Stimulated activated CD8-positive, alpha-beta memory T cell treated with anti-CD3 and anti-CD28 coated beads, Interleukin-4, amount 100 ng/mL, for 1 hour (primary cell): ENCODE measurements at places on chromosomes 1 and 21.

DNA sequence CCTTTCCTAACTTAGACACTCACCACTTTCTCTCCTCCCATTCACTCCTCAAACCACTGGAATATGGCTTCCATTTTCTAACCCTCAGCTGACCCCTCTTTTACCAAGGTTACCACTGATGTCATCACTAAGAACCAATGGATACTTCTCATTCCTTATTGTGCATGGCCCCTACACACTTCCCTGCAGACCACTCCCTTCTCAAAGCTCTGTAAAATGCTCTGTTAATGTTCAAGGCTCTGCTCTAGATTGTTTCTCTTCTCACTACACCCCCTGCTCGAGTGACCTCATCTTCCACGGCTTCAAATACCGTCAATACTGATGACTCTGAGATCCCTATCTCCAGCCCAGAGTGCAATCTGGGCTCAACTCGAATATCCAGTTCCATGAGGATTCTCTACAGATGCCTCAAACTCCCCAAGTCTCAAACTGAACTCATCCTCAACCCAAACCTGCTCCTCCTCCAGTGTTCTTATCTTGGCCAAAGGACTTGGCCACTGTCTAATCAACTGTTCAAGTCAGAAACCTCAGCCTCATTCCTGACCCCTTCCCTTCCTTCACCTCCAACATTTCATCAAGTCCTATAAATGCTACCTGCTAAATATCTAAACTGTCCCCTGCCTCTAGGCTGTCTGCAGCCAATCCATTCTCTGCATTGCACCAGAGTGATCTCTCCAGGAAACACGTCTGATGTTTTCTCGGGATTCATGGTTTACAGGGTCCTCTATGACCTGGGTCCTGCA lies 41.3 kb upstream of the BMP8B start:
- DNase-seq, result no peak

DNA sequence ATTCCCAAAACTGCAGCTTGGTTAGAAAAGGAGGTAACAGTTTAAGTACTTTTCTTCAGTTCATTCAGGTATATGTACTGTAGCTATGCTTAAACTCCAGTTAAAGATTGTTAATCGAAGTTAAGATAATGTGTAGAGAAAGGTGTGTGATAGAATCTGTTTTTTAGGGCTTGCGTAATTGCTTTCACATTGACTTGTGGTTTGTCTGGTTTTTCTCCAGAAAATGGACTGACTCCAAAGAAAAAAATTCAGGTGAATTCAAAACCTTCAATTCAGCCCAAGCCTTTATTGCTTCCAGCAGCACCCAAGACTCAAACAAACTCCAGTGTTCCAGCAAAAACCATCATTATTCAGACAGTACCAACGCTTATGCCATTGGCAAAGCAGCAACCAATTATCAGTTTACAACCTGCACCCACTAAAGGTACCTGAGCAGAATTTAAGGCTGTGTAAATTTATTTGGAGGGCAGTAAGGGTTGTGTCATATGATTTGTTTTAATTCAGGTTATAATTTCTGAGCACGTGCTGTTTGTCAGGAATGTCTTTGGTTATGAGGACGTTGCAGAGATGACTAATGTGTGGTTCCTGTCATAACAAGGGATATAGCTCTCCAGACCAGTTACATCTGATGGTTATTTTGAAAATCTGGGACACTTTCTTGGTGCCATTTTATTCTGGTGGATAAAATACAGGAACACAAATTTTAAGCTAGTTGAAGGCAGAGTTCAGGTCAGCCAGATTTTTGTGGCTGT lies 26.0 kb downstream of the ATF6 start:
- no peak for DNase-seq

DNA sequence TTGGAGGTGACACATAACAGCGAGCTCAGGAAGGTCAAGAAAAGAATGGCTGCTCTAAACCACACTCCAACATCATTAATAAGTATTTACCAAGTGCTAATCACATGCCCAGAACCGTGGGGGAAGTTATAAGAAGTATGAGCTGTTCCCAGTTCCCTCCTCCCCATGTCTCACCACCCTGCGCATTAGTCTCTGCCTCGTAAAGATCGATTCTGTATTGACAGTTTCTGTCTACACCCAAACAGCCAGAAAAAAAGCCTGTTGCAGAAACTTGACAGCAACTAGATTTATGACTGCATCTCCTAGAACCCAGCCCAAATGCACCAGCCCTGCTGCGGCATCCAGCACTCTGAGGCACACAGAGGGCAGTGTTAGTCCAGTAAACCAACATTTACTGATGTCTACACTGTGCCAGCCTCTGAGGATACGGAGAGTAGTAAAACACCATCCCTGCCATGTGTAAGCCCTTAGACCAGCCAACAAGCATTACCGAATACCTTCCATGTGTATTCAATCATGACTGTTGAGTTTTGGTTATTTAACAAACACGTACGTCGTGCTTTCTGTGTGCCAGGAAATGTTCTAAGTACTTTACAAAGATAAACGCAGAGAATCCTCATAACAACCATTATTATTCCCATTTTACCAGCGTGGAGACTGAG lies 63.6 kb upstream of the ZBTB40 start:
- DNase-seq, result no peak

GRCh38 chr1:181107711-181108110 lies 19.2 kb downstream of the IER5 start:
- DNase-seq, result no peak

- no peak for DNase-seq
Observed at GRCh38 chr1:159879977-159880376, 17.5 kb upstream of the VSIG8 start.

GRCh38 chr1:68024635-68025338 lies 25.6 kb downstream of the DIRAS3 start:
- DNase-seq, result no peak

DNA sequence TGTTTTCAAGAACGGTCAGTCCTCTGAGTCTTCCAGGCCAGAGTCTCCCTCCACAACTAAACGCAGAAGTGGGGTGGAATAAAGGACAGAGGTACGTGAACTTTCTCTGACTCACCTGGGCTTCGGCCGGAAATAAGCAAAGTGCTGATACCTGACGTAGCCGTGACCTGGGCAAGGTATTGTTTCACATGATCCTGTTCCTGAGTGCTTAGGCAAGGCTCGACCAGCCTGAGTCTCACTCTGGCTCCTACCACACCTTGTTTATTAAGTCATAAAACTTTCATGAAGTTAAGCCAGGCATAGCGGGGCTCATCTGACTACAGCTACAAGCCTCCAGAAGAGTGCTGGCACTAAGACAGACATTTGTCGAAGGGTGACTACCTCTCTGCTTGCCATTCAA lies 327.5 kb downstream of the SETD4 start:
- no peak for DNase-seq

DNA sequence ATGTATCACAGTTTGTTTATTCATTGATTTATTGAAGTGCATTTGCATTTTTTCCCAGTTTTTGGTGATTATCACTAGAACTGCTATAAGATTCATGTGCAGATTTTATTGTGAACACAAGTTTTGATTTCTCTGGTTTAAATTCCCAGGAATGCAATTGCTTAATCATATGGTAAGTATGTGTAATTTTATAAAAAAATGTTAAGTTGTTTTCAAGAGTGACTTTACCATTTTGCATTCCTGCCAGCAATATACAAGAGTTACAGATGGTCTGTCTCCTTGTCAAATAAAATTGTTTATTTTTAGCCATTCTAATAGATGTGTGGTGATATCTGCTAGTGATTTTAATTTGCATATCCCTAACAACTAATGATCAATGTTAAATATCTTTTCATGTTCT lies 127.3 kb upstream of the APP start:
- no peak for DNase-seq

DNA sequence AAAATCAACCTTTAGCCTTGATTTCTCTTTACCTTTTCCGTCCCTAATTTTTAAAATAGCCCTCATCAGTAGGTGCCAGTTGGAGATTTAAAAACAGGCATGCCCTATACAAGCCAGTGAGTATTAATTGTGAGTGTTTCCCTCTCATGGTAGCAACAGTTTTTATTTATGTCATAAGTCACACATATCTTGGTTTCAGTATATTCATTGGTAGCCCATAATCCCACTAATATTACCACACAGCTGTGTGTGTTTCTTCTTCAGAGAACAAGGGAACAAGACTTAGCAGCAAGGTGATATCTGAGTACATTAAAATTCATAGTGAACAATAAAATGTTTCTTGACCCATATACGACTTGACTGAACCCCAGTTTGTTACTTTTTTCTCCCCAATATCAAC lies 68.6 kb upstream of the HSPA13 start:
- DNase-seq, result no peak

- DNase-seq, result no peak
Observed at GRCh38 chr1:100287162-100287561, 21.1 kb downstream of the RTCA start.
